ENCODE measurements at places on chromosomes 4 and X.

- peak; percentile 34 for DNase-seq
These were observed 21.4 kb downstream of the MFAP3L start for GRCh38 chr4:170004651-170005295.

GRCh38 chrX:43703211-43703791 is 47.2 kb downstream of the MAOA start:
- no peak for DNase-seq

DNA sequence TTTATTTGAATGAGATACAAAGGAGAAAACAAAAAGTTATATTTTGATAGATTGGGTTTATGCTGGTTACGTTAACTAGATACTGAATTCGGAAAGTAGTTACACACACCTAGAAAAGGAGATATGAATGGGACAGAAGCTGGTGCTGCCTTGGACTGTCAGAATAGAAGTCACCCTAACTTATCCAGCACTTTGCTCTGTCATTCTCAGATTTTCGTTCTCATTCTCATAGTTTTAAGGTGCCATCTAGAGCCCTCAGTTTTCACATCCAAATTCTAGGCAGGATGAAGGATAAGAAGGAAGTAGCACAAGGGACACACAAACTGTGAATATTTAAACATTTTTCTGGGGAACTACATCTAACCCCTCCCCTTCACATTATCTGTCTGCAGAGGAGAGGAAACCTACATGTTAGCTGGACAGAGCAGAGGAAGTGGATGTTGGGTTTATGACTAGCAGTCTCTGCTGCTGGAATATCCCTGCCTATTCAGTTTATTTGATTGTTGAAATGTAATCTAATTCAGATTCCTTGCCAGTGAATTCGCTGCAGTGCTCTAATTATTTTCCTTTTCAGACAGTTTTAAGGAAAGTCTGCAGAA is 521.9 kb downstream of the FAT4 start:
- DNase-seq, result no peak

DNA sequence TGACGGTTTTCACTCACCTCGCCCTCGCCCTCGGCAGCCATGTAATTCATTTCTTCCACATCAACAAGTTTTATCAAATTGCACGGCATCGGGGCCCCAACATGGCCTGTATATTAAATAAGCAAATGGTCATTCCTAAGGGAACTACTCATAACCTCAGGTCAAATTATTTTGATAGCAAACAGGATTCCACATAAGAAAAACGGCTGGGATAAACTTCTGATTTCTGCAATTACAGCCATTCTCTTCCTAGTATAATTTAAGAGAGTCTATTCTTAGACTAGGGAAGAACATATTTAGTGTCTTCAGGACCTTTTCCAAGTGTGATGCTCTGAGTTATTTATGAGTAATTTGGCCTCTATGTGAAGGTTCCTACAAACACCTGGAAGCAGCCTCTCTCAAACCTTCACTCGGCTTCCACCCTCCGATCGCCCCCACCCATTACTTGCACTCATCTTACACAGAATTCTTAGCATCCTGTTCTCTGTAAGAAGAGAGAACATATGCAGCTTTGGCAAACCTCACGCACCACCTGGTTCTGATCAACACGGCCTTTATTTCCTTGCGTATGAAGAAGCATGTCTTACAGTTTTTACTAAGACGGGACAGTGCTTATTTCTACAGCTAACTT is 29.4 kb upstream of the CENPU start:
- peak; percentile 93 for DNase-seq

DNA sequence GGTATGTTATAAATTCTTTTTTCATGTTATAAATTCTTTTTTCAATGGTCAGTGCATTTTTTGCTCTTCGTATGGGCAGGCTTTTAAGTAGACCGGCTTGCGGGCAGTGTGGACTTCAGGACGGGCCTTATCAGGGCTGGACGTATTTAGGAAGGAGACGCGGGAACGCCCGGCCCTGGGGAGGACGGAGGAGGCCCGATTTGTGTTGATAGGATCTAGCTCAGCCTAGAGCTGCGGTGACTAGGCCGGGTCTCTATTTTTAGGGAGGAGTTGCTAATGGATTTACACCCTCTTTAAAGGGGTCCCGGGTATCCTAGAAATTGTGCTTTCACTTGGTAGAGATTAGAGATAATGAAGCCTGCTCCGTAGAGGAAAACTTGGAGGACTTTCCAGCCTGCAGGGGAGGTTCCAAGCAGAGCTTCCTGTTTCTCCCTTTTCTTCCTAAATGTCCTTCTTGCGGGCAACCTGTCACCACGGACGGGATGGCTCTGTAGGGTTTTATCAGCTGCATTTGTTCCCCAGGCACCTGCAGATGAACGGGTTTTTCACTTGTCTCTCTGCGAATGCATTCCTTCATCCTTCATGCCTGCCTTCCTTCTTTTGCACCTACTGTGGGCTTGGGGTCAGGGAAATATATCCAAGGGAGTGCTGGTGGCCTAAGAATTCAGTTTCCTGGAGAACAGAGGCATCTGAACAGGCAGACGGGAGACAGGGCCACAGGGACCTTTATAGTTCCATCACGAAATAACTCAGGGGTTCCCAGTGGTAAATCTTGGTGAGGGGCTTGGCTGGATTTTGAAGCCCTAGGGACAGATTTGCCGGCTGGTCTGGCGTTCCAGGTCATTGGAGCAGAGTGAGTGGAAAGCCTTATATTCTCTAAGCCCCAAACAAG is 1.4 kb downstream of the CD99 start:
- peak; percentile 40 for DNase-seq

- DNase-seq, result no peak
These were observed 136.2 kb upstream of the RASGEF1B start for GRCh38 chr4:81607950-81608349.

Measured in uterus (tissue), 4 donors.